ENCODE measurements at places on chromosomes 2 and 18.

DNA sequence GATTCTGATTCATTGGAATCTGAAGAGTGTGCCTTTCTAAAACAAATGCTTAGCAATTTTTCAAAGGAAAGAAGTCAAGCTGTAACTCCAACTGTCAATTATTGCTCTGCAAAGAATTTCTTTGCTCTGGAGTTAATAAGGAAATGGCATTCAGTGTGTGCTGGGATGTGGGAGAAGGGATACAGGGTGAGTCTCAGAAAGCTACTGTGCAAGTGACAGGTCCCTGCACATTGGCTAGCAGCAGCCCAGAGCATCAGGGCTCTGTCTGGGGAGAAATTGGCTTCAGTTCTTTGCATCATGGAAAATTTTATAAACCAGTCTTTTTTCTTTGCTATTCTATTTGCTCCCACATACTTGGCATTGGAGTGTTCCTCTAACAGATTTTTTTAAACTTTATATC, 1.1 kb upstream of the SYT4 start:
- DNase-seq, result no peak

DNA sequence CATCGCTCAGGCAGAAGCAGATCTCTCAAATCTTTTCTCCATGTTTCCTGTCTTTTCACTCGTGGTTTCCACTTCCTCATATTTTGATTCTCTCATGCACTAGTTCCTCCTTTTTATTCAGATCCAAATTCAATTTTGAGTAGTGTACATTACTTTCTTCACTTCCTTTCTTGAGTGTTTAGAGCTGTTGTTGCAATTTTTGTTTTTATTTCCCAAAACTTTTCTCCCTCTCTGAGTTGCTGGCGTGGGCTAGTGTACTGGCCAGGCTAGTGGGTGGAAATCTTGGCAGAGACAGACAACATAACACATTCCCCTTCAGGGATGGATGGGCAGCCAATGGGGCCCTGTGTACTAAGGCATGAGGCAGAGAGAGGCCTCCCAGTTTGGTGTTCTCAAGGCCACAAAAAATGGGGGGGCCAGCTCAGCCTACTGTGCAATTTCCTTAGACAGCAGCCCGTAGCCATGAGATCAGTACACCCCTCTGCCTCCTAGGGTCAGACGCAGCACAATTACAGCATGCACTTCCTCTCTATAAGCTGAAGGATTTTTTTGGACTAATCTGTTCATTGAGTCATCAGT, 145.1 kb upstream of the PID1 start:
- no peak for DNase-seq

GRCh38 chr18:55024564-55024963, 65.3 kb upstream of the CCDC68 start:
- no peak for DNase-seq

GRCh38 chr2:196252408-196253115, 81.2 kb upstream of the STK17B start:
- no peak for DNase-seq

Data from NT2/D1 (cell line).